Anterior cingulate cortex (tissue), 58 donors: ENCODE measurements at places on chromosomes 16 and 17.
A peak's percentile ranks its signal among the peaks of the same experiment; 100 is the strongest.

- DNase-seq = no peak
These were observed 203.6 kb downstream of the ZFHX3 start for GRCh38 chr16:72844225-72844920.

- DNase-seq = peak; percentile 32
These were observed 26.3 kb downstream of the NFE2L1 start for GRCh38 chr17:48074322-48075081.

GRCh38 chr17:9824094-9824493 is 1.6 kb upstream of the GLP2R start:
- DNase-seq = no peak

GRCh38 chr16:53855511-53855910 is 151.6 kb downstream of the FTO start:
- DNase-seq = no peak

DNA sequence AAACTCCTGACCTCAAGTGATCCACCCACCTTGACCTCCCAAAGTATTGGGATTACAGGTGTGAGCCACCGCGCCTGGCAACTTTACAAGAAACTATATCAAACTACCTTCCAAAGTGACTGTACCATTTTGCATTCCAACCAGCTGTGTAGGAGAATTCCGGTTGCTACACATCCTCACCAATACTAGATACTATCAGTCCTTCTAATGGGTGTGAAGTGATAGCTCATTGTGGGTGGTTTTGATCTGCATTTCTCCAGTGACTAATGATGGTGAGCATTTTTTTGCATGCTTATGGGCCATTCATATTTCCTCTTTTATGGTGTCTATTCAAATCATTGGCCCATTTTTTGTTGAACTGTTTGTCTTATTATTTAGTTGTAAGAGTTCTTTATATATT is 37.7 kb downstream of the SCNN1B start:
- no peak for DNase-seq

DNA sequence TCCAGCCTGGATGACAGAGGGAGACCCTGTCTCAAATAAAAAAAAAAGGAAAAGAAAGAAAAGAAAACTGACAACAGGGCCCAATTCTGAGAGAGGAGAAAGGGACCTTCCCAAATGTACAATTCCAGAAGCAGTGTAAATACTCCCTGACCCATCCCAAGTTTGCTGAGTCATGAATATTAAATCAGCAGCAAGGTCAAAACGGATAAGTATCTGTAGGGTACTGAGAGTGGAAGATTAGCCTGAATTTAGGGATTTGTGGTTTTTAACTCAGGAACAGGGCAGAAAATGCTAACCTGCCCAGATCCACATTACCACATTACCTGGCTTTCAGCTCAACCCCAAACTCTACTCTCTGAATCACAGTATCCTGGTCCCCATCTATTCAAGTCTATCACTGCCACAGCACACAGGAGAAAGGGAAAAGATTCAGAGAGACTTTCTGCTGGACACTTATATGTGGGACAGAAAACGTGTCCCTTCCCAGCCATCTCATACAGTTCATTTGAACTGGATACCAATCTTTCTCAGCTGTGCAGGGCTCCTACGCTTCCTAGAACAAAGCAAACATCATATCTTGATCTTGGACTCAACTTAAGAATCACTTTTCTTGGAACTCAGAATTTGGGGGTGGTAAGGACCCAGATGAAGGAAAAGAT is 2.9 kb downstream of the FXR2 start:
- DNase-seq = no peak

DNA sequence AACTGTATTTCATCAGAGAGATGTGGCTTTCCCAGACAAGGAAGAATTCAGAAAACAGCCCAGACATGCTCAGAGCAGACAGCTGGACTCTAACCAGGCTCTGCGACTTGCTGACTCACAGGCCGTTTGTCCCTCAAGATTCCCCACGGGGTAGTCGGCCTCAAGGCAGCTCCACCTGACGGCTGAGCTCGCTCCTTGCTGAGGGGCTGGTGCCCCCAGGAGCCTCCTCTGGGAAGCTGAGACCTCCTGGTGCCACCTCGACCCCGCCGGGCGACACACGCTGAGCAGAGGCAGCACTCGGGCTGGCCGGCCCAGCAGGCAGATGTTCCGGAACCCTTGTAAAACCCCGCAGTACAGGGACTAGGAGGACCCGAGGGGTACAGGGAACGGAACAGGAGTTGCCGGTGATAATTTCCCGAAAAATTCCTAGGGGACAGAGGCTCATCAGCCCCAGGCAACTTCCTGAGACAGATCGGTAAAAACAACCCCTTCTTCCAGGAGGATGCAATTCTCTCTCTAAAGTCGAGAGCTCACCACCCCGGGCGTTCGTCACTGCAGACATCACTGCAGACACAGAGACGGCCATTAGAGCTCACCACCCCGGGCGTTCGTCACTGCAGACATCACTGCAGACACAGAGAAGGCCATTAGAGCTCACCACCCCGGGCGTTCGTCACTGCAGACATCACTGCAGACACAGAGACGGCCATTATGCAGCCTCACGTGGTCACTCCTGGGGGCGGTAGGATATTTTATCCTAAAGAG is 19.9 kb downstream of the RPH3AL start:
- peak; percentile 12 for DNase-seq

GRCh38 chr17:2060681-2061440 is 6.0 kb downstream of the HIC1 start:
- DNase-seq = no peak

GRCh38 chr17:57502022-57502421 is 243.1 kb downstream of the CCDC182 start:
- no peak for DNase-seq

- peak; percentile 91 for DNase-seq
These were observed at the start of the genes KIAA0753 and TXNDC17 for GRCh38 chr17:6640536-6641246. Gene KIAA0753, minus strand, starts transcription at chr17:6640711. Its CDS starts 5,608 bp downstream, at chr17:6635103. Gene TXNDC17, plus strand, starts transcription at chr17:6641060. Its CDS starts 23 bp downstream, at chr17:6641083.

DNA sequence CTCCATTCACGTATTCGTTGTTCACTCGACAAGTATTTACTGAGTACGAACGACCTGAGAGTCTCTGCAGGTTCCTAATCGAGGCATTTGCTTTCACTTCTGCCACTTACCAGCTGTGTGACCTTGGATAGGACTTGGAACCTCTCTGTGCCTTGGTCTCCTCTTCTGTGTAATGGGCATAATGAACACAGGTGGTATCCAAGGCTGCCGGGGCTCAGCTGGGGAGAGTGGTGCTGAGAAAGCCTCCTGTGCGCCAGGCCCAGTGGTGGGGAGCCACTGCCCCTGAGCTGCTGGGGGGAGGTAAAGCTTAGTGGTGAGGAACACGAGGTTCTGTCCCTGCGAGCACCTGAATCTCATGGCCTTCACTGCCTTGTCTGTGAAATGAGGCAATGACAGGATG is 150.7 kb downstream of the IRF8 start:
- DNase-seq = no peak

- DNase-seq = no peak
These were observed 454.8 kb upstream of the CDH11 start for GRCh38 chr16:65576631-65577030.

DNA sequence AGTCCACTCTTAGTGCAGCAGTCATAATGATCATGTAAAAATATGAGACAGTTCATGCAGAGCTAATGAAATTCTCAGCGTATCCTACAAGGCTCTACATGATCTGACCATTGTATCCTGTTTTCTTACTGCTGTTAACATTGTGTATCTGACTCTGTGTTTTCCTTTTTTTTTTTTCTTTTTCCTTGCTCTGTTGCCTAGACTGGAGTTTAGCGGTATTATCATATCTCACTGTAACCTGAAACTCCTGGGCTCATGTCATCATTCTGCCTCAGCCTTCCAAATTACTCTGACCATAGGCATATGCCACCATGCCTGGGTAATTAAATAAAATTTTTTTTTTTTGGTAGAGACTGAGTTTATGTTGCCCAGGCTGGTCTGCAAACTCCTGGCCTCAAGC is 12.1 kb downstream of the DUS2 start:
- no peak for DNase-seq

DNA sequence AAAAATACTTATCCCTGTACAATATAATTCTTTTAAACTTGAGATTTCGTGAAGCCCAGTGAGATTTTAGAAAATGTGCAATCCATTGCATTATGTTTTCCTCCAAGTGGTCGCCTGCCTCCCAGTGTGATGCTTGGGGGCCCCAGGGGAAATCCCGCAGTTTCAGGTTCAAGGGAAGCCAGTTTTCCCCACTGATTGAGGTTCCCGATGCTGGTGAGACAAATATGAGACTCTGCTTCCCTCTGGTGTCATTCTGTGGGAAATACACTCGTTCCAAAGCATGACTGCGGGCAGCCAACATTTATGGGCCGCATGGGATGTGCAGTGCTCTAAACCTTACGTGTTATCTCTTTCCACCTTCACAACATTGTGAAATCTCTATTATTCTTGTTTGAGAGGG is 200.8 kb downstream of the PRKCB start:
- DNase-seq = no peak

GRCh38 chr17:3712811-3713463 is 10.8 kb upstream of the HASPIN start:
- DNase-seq = no peak

DNA sequence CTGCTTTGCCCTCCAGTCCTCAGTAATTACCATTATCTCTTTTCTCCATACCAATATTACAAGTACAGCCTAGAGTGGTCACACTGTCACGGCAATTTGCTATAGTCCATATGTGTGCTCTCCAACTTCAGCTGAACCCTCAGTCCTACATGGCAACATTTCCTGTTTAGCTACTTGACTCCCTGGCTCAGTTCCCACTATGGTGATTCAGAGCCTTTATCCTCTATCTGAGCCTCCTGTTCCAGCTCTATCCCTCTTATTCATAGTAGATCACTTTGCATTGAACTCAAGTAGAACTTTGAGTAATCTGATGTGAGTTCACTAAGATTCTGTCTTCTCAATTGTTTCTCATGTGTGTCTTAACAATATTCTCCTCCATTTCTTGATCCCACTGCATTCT is 43.7 kb upstream of the GOSR1 start:
- no peak for DNase-seq

DNA sequence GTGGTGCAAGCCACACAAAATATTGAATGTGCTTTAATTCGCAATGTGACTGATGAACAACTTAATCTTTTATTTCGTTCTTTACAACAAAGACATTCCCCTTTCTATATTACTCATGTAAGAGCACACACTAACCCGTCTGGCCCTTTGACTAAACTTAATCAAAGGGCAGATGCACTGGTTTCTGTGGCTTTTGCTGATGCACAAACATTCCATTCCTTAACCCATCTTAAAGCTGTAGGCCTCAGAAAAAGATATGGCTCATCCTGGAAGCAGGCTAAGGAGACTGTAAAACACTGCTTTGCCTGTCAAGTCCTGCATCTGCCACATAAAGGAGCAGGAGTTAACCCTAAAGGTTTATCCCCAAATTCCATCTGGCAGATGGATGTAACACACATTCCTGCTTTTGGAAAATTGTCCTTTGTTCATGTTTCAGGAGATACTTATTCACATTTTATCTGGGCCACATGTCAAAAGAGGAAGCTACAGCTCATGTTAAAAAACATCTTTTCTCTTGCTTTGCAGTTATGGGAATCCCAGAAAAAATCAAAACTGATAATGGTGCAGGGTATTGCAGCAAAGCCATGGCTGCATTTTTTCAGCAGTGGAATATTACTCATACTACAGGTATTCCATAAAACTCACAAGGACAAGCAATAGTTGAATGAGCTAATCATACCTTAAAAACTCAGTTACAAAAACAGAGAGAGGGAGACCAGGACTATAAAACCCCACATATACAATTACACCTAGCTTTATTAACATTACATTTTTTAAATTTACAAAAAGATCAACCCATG is 137.2 kb downstream of the AHSP start:
- DNase-seq = no peak
